ENCODE measurements at places on chromosomes 16 and 17.

- DNase-seq = no peak
These were observed 19.4 kb downstream of the TMEM94 start for GRCh38 chr17:75475851-75476250.

DNA sequence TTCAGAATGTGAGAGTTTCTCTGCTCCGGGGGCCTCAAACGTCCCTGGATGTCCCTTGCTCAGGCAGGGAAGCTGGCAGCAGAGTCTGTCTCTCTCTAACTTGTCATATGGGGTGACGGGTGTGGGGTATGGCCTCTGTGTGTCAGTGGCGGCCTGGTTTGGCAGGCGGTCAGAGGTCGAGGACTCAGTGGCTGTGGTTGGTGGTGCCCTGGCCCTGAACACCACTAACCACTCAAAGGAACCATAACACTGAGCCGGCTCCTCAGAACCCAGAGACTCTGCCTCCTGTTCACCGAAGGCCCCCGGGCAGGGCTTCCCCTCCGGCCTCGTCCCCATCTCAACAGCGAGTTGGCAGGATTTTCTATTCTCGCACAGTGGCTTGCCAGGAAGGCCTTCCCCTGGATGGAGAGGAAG is 677 bp downstream of the P2RX1 start:
- no peak for DNase-seq

DNA sequence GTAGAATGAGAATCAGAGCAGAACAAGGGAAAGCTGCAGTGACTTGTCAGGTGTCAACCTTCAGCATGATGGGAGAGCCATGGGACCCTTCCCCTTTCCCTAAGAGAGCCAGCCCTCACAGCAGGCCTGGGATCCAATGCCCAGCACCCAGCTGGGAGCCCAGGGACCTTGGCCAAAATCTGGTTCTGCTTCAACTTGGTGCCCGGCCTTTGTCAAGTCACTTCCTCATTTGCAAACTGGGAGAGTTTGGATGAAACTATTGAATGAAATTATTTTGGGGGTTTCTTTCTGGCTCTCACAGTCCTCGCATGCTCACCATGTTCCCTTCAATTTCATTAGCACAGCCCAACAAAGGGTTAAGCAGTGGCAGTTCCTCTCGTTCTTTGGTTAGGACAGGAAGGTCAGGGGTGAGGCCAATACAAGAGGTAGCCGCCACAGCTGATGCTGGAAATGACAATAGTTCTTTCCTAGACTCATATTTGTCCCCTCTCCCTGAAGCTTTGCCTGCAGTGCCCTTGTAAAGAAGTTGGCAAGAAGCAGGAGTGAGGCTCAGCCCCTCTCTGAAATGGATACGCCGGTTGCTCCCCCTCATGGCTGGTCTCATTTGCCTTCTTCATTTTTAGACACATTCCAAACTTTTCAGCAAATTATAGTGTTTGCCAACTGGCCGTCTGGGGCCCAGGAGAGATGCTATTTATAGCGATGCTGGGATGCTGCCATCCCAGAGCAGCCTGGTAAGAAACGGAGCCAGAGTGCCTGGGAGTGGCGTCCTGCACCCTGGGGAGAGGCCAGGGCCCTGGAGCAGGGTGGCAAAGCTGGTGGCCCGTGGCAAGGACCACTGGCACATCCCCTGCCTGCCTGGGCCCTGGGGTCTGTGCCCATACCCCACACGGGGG is 34.5 kb upstream of the MEOX1 start:
- no peak for DNase-seq

DNA sequence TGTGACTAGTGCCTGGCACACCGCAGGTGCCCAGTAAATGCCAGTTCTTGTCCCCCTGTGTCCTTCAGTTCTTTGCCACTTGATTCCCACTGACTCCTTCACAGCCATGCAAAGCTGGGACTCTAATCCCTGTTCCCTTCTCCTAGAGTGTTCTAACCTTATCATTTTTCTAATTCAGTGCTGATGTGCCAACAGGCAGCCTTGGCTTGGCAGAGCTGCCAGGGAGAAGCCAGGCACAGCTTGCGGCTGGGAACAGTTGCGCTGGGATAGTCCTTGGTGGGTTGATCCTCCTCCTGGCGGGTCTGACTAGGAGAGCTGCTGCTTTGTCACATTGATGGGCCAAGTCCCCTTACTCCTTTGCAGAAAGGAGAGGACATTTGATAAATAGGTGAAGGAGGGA is 654.2 kb downstream of the HS3ST4 start:
- DNase-seq = no peak

DNA sequence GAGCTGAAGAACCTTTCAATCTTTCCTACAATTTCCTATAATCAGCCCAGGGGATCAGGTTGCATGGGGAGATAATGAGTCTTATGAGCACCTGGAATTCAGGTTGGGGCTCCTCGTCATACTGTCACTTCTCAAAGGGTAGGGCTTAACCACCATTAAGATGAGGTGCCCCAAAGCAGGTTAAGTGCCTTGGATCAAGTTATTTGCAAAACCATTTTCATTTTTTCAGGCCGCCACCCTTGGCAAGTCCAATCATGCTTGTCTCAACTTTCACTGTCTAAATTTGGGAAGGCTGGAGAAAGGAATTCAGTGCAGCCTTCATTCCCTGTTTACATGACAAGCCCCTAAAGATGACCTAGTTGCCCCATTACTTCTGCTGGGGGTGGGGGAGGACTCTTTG is 44.9 kb upstream of the TANGO6 start:
- DNase-seq = no peak

All from GOT3 (cell line).